ENCODE measurements at places on chromosomes 5 and 9. TPM values are rescaled to one million over a fixed set of nuclear protein-coding genes. Genes with fewer than 3 reads are reported as not detected.

DNA sequence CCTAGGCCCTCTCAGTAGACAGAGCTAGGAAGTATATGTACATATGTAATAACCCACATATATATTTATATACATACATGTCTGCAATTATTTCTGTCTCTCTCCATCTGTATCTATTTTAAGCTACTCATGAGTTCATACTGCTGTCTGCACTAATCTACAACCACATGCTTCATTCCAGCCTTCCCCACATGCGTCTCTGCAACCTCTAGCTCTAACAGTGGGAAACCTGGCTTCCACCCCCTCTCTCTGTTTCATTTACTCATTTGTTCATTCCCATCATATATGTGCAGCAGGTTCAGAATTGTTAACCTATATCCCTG lies 23.3 kb downstream of the DCANP1 start:
- no peak for DNase-seq

DNA sequence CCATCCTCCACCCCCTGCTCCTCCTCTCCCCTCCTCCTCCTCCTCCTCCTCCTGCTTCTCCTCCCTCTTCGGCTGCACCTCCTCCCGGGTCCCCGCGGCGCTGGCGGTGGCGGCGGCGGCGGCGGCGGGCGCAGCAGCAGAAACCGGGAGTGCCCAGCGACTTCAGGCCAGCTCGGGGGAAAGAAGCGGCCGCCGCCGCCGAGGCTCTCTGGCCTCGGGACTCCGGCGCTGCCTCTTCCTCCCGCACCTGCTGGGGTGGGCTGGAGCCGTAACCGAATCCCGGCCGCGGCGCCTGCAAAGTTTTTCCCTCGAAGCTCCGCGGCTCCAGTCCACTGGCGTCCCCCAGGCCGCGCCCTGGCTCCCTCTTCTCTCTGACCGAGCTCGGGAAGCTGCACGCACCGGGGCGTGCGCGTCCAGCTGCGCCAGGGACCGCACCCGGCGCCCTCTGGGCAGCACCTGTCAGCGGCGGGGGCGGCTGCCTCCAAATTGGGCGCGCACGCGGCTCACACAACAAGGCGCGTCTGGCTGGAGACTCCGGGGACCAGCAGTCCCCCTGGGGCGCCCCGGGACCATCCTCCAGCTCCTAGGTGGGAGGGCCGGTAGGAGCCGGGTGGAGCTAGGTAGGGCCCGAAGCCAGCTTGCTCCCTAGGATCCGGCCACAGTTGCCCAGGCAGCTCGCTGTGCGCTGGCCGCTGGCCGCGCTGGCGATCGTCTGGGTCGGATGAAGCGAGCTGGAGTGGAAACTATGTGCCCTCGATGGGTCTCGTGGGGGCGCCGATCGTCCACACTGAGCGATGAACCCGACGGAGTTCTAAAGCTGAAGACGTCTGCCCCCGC lies at the start of gene MCTP1:
Gene MCTP1 (minus strand): TSS at position 523 of the 837 bp plus-strand sequence.
- no peak for DNase-seq

GRCh38 chr5:174303035-174303434 lies 257.5 kb downstream of the NSG2 start:
- no peak for DNase-seq

GRCh38 chr9:124899845-124900244 lies 37.9 kb downstream of the ARPC5L start:
- DNase-seq: no peak

OTULINL gene
- 7.1 TPM for polyA plus RNA-seq

GRCh38 chr9:12826924-12827565 lies 52.2 kb downstream of the LURAP1L start:
- DNase-seq: no peak

TIMD4 gene
- 0.19 TPM for polyA plus RNA-seq

GRCh38 chr5:142597546-142598337 lies 88.1 kb downstream of the FGF1 start:
- no peak for DNase-seq

- DNase-seq: peak; percentile 60
These were observed 91.5 kb upstream of the DNAH5 start for GRCh38 chr5:14035859-14036503.

DNA sequence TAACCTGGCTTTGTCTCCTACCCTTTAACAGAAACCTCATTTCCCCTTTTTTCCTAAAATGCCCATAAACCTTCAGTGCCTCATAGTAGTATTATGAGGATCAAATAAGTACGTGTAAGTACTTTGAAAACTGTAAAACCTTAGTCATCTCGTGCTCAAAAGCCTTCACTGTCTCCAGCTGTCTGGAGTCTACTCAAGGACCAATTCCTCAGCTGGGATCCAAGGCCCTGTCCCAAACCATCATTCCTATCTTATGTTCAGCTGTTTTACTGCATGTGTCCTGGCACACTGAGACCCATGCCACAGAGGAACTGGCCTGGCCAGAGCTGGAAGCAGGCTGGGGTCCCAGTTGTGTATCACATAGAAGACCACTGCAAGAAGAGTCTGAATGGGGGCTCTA lies 15.9 kb downstream of the ADAMTSL1 start:
- no peak for DNase-seq

GRCh38 chr5:177997319-177997670 lies 1.3 kb upstream of the PROP1 start:
- DNase-seq: no peak

DNA sequence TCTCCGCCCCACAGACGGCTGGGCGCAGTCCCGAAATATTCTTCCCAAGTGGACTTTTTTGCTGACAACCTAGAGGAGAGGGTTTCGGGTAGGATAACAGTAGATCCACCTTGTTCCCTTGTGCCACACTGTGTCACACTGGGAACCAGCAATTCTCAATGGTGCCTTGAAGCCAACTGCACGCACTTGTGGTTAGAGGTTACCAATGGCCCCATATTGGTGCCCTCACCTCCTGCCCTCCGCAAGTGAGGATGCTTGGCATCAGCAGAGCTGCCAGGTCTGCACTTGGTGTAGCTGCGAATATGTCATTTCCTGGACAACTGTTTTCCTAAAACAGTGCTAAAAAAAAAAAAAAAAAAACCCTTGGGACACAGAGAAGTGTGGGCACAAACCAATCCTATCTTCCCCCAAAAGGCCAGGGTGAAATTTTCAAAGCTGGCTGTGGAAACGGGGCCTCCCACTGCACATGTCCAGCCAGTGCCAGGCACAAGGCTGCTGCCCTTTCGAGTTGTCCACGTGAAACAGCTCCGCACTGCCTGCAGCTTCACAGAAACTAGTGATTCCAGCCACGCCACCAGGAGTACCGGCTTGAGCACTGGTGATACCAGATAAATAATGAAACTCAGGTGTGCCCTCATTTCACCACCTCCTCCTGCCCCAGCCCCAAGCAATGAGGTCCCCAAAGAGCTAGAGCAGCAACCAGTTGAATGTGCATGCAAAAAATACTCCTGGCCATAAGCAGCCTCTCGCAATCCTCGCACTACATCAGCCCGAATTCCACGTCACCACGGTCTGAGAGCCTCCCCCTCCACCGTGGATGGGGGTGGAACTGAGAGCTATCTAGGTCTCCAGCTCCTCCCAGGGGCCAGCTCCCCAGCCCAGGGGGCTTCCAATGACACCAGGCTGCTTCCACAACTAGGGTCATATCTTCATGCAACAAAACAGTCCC lies 51.2 kb downstream of the USP20 start:
- DNase-seq: no peak

DNA sequence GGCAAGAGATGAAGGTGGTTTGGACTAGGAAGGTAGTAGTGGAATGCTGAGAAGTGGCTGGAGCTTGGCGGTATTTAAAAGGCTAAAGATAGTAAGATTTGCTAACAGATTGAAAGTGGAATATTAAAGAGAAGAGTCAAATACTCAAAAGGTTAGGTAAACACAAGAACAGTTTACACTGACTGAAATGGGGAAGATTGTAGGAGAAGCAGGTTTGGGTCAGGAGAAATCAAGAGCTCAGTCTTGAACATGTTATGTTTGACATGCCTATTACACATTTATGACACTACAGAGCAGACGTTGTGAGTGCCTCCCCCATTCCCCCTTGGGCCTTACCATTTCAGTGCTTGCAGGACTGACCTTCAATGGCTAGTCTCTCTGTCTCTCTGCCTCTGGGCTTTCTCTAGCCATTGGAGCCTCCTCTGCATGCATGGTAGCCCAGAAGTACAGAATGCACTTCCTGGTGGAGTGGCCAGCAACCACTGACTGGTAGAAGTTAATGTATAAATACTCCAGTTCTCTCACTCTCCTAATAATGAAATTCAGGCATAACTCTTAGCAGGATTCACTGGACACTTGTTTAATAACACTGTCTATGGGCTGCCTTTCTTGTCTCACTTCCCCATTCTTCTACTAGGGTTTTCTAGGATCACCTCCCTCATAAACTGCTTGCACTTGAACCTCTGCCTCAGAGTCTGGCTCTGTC lies 56.8 kb downstream of the HMGCS1 start:
- DNase-seq: no peak

KCNV2 gene
- not detected for polyA plus RNA-seq

GRCh38 chr5:24591426-24591825 lies 53.4 kb downstream of the CDH10 start:
- DNase-seq: no peak

GRCh38 chr9:124045830-124046177 lies 34.2 kb downstream of the LHX2 start:
- no peak for DNase-seq

- no peak for DNase-seq
These were observed 60.6 kb upstream of the AFAP1L1 start for GRCh38 chr5:149210968-149211490.

- no peak for DNase-seq
These were observed 154.0 kb upstream of the NFIL3 start for GRCh38 chr9:91577633-91578061.

Measured in urinary bladder (tissue), 4 donors.